ENCODE measurements at places on chromosomes 7 and 10.

GRCh38 chr7:81648716-81649115, 121.1 kb downstream of the HGF start:
- no peak for DNase-seq

DNA sequence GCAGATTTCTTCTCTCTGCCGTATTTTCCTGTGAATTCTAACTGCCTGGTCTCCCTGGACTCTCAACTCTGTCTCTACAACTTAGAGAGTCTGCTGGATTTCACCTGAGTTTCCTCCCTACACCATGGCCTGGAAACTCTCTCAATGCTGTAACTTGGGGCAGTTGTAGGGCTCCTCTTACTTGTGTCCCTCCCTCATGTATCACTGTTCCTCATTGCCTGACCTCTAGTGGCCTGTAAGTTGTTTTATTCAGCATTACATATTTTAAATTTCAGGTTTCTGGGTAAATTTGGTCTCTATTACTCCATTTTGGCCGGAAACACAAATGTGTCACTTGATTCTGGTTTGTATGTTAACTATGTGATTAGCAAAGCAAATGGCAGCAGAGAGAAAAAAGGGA, 70.9 kb downstream of the DYNC1I1 start:
- no peak for DNase-seq

DNA sequence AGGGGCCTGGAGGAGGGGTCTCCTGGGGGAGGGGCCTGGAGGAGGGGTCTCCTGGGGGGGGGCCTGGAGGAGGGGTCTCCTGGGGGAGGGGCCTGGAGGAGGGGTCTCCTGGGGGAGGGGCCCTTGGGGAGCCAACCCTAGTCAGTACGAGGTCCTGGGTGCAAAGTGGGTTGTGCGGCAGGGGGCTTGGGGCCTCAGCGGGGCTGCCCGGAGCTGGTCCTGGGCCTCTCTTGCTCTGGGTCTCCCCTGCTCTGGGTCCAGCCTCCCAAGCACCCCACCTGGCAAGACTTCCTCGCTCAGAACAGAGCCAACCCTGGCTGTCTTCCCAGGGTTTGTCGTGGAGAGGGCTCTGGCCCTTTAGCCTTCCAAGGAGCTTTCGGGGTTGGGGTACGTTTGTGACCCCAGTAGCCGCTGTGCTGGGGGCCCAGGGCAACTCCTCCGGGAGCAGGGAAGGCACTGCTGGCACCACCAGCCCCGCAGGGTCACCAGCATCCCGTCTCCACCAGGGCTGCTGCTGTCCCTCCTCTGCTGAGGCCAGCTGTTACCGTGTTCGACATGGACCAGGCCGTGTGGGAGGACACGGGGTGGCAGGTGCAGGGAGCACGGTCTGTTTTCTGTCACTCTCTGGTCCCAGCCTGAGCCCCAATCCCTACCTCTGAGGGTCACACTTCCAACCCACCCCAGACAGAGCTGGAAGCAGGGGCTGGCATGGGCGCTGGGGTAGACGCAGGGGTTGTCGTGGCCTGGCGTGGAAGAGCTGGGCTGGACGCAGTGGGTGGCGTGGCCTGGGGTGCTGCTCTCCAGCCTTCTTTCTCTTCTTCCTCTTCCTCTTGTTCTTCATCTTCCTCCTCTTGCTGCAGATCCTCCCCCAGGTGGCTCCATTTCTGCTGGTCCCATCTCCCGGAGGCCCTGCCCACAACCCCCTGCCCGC, 22.8 kb downstream of the PWWP2B start:
- DNase-seq: no peak

DNA sequence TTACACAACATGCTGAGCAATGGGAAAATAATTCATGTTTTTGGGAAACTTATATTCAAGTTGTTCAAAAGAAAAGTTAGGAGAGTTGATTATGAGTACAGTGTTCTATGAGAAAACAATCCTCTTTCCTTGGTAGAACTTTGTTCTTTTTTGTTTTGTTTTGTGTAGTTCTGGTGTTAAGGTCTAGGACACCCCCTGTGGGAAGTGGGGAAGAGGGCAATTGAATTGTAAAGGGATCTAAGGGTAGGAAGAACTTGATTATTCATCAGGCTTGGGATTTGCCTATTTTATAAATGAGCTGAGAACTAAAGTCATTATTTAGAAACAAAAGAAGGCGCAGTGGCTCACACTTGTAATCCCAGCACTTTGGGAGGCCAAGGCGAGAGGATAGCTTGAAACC, 25.9 kb upstream of the CDK13 start:
- no peak for DNase-seq
